Activated T-helper 1 cell treated with anti-CD3 and anti-CD28 coated beads, Interleukin-2, amount 50 U/mL, for 16 hours (primary cell): ENCODE measurements at places on chromosomes 5 and 9.
A peak's percentile ranks its signal among the peaks of the same experiment; 100 is the strongest.

DNA sequence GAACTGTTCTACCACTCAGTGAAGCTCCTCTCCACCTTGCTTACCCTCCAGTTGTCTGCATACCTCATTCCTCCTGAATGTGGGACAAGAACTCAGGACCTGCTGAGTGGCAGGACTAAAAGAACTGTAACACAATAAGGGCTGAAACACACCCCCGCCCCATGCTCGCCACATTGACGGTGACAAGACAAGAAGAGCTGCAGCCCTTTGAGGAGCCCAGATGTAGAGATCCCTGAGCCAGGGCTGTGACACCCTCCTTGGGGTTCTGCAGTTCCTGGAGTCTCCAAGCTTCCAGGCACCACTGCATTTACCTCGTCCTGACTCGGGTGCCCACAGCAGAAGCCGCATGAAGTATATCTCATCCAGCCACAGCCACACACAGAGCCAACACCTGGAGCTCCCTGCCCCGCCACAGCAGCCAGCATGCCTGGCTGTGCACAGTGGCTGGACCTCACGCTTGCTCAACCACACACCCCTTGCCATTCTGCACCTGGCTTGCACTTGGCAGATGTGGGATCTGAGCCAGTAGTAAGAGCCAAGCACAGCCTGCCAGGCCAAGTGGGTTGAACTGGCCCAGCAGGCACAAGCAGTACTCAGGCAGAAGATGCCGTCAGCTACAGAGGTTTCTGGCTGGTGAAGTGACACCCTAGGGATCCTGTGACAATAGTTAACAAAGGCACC, 166.1 kb downstream of the RNF180 start:
- DNase-seq, result no peak

DNA sequence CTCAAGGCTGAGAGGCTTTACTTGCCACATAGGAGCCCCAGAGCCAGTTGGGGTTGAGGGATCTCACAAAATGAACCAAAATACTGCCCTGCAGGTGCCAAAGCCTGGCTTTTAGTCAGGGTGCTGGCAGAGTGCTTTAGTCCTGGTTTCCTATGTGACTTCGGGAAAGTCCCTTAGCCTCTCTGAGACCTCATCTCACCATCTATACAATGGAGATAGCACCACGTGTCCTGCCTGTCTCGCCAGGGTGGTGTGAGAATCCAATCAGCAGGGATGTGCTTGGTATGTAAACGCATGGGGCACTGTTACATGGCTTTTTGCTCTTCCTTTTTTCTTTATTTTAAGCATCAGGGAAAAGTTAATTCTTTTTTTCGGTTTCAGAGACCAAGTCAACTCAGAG, 68.3 kb downstream of the SHB start:
- no peak for DNase-seq

GRCh38 chr9:92704528-92704927, 34.6 kb upstream of the IPPK start:
- DNase-seq, result no peak

DNA sequence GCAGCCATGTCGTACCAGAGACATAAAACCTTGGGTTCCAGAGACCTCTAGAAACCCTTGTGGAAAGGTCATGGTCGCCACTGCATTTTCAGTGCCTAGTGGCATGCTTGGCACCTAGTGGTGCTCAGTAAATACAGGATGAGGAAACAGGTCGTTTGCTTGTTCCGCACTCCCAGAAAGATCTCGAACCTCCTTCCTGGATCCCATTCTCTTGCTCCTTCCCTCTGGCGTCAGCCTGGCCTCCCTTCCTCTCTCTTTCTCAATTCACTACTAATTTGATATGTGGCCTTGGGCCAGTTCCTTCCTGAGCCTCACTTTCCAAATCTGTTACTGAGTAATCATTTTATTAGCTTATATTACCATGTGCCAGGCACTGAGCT, 4.4 kb downstream of the NDST1 start:
- DNase-seq, result no peak

GRCh38 chr9:107586493-107586892, 96.9 kb upstream of the KLF4 start:
- DNase-seq, result no peak

GRCh38 chr5:180598797-180599589, 7.7 kb upstream of the SCGB3A1 start:
- no peak for DNase-seq

DNA sequence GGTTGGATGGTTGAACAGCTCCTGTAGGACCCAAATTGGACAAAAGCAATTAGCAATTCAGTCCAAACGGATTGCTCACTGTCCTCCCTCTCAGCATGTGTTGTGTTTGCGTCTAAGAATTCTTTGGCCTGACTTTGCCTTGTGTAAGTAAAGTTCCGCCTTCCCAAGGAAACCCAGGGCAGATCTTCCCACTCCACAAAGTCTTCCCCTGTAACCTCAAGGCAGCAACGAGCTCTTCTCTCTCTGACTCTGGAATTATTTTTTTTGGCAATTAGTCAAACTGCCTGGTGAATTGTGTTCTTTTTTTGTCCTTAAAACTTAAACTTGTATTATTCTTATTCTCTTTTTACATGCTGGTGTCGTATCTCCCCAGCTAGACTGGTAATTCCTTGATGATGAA, 20.7 kb upstream of the BASP1 start:
- DNase-seq, result no peak

GRCh38 chr5:177309351-177310191, 2.1 kb downstream of the MXD3 start:
- DNase-seq, result peak; percentile 47
